ENCODE measurements at places on chromosomes 16 and 17. TPM values are rescaled to one million over a fixed set of nuclear protein-coding genes. Genes with fewer than 3 reads are reported as not detected.

Gene ZCCHC14
- total RNA-seq: 22.4 TPM

Gene NETO2
- 10.6 TPM for total RNA-seq

Gene SCGB1C2
- not detected for total RNA-seq

Gene TERB1
- total RNA-seq: not detected

Gene TP53TG3D
- not detected for total RNA-seq

Gene KRTAP1-1
- not detected for total RNA-seq

GRCh38 chr16:54422159-54422558 is 135.6 kb upstream of the IRX3 start:
- no peak for DNase-seq

DNA sequence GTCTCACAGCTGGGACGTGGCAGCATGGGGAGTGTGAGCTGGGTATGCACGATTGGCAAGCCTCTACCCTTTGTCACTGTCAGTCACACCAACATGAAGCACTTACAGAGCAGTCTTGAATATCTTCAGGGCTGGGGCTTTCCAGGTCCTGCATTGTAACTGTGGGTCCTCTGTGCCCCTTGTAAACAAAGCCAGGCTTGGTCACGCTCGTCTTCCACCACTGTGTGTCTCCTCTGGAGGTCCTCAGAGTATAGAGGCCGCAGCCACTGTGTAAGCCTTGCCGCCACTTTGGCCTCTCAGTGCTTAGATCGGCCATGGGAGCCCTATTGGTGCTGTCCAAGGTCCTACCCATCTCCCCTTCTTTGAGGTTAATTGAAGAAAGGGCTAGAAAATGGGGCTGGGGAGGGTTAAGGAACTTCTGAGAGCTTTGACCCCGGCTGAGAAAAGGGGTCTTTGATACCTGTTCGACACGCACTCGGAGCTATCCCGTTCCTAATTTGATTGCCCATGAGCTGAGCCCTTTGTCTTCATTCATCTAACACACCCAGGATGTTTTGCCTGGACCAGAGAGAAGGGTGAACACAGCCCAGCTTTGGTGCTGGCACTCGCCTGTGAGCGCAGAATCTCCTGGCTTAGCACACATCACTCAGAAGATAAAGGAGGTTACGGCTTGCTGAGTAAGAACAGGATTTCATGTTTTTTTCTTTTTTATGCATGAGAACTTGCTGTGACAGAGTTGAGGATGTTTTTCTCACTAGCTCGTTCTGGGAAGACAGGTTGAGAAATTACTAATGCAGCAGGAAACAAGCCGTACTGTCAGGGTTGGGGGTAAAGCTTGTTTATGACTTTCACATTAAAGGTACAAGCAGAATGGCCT is 267.9 kb downstream of the CPPED1 start:
- peak; percentile 73 for DNase-seq

DNA sequence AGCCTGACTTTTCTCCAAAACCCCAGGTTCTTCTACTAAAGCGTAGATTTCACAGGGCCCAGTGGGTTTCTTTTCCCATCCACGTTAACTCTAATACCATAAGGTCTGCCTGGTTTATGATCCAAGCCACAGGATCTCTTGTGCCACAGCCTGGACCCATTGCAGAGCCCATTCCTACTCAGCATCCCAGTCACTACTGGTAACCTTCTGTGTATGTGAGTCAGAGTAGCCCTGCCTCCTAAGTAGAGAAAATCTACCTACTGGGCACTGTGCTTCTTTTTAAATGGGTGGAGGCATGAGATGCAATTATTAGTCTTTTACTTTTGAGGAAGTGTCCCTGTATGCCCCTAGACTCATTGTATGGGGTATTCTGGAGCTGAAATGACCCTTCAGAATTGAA is 13.5 kb downstream of the CCL11 start:
- DNase-seq: no peak

GRCh38 chr16:17350207-17350606 is 120.6 kb downstream of the XYLT1 start:
- no peak for DNase-seq
